ENCODE measurements at places on chromosomes 4 and X. TPM values are rescaled to one million over a fixed set of nuclear protein-coding genes. Genes with fewer than 3 reads are reported as not detected.

DNA sequence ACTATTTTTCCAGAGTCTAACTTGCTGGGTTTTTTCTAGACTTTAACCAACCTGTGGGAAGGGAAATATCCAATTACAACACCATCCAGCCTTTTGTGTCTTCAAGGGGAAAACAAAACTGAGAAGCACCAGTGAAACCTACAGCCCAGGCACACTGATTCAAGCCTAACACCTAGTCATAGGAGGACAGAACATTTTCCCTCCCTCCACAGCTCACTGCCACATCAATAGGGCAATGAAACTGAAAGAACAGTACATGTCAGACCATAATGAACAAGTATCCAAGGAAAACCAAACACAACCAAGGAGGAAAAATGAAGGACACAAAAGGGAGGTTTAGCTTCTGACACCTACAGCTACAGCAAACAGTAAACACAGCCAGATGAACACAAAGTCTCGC is 17.6 kb downstream of the MAGEA8 start:
- DNase-seq: no peak

DNA sequence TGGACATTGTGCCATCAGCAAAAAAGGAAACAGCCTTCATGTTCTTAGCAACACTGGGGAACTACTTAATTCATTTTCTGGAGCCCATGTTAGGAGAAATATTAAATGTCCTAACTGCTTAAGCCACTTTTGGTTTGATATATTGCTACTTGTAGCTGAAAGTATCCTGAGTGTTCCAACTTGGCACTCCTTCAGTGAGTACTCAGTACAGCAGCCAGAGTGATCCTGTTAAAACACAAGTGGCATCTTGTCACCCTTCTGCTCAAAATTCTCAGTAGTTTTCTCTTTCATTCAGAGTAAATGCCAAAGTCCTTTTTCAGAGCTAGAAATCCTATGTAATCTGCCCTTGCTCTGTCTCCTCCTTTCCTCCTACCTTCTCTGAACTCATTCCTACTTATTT is 522.0 kb downstream of the GRID2 start:
- DNase-seq: no peak

DNA sequence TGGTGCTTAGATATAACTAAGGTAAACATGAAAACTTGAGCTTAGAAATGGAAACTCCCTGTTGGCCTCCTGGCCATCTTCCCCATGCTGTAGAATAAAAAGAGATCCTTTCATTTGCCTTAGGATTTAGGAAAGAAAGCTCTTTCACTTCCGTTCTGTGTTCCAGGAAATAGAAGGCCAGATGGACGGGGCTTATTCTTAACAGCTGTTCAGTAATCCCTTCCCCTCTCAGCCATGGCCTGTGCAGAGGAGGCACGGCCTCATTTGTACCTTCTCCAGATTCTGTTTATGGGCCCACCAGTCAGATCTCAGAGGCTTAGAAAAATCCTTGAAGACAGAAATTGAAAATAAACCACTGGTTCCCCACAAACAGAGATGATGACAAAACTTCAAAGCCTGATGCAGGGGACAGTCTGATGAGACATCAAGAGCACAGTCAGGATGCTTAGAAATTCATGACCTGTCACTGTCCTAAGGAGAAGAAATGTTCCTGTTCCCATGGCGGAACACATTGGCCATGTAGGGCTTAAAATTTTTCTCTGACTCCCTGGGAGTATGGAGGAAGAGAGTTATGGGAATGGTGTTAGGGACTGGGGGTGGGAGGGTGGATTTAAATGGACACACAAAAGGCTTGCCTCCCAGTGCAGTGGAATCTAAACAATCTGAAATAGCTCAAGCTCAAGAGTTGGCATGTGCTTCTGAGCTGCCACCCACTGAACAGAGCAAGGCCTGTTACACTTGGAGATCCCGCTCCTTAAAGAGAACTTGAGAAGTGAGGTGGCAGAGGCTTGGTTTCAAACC is 188.8 kb downstream of the SOWAHB start:
- DNase-seq: no peak

DNA sequence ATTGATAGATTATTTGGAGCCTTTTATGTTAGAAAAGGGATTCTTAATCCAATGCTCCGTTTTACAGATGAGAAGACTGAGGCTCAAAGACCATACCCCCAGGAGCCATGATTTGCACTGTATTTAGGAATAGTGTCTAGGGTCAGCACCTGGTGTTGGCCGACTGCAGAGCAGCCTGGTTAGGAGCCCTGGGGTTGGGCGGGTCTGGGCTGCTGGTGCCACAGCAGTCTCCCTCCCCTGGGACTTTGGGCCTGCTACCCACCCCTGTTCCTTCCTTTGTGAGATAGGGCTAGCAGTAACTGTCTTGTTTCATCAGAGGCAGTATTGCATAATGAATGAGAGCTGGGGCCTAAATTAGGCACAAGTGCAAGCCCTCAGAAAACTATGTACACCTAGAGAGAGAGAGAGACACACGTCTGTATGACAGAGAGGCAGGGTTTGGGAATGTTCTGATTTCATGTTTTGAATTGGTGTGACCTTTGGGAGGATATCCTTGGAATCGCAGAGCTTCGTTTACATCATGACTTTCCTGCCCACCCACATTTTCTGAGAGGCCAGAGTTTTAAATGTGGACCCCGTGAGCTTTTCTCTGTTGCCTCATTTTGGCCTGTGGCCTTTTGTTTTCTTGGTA is 111.7 kb downstream of the PTTG2 start:
- no peak for DNase-seq

DNA sequence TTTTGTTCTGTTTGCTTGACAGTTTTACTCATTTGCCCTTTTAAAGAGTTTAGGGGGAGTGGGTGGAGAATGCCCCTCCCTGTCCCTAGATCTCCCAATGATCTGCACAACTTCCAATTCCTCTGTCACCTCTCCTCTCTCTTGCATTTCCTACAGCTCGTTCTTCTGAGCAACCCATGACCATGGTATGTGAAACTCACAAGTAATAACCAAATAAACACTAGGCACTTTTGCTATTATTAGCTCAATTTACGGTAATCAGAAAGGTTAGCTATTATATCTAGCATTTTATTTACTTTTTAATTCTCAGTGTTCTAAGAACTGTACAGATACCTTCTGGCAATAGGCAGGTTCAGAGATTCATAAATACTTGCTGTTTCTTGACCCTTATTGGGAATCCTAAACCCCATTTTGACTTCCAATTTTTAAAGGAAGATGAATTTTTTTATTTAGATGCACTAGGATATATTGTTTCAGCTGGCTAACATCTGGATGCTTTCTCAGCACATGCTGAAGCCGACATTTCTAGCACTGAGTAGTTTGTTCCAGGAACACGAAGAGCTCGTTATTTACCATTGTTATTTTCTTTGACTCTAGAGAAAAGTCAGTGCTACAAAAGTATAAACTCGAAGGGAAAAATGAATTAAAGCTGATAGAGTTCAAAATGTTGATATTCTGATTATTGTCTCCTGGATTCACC is 194.7 kb upstream of the TLL1 start:
- no peak for DNase-seq

GRCh38 chr4:182700362-182701160 is 216.6 kb downstream of the DCTD start:
- no peak for DNase-seq

GRCh38 chr4:144294211-144294610 is 153.7 kb upstream of the GYPA start:
- DNase-seq: no peak

DNA sequence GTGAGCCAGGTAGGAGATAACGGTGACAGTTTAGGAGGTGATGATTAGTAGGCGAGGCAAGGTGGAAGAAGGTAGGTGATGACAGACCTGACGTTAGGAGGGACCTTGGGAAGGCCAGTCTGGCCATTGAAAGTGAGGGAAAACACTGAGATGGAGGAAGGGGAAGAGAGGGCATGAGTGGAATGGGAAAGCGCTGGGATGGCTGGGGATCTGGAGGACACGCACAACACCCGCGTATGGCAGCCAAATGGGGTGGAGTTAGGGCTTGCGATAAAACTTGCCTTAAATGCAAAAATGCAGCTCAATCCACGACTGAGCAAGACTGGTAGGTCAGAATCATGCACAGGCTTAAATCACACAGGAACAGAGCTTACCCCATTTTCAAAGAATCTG is 605 bp upstream of the CDKL2 start:
- no peak for DNase-seq

DNA sequence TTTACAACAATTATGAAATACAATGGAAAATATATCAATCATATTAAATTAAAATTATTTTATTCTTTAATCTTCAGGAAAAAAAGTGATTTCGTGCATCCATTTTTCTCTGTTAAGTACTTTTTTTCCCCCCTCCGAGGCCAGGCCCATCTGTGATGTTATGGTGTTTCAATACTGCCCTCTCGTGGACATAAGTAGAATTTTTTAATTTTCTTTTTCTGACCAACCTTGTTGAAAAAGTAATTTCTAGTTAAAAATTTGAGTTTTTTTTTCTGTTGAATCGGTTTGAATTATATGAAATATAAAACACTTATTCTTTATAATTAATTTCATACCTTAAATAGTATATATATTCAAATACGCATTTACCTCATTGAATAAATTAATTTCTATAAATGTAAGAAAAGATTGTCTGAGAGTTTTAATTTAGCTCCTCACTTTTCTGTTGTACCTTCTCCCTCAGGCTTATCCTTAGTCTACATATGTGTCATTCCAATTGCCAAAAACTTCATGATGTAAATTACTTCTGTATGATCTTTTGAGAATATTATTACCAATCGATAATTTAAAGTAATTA is 175.8 kb upstream of the TECRL start:
- DNase-seq: no peak

Gene CACNA1F
- 2.2 TPM for total RNA-seq

Gene ZRSR2
- 19.3 TPM for total RNA-seq

Data from activated naive CD8-positive, alpha-beta T cell treated with anti-CD3 and anti-CD28 coated beads, Interleukin-2, amount 10 ng/mL, durations not matched to agents 7 days and 5 days (primary cell).